ENCODE measurements at places on chromosomes 4 and X. TPM values are rescaled to one million over a fixed set of nuclear protein-coding genes. Genes with fewer than 3 reads are reported as not detected.

Gene LAGE3
- 5.7 TPM for total RNA-seq

Gene ABLIM2
- 5.2 TPM for total RNA-seq

Gene PPP1R2C
- not detected for total RNA-seq

Gene VCX3B
- total RNA-seq = not detected

Gene CFP
- total RNA-seq = 1.2 TPM

Gene NAP1L3
- total RNA-seq = 0.29 TPM

Gene UNC5C
- total RNA-seq = 14.3 TPM

Data from stomach (tissue), 19 donors.